Cardiac muscle cell (in vitro differentiated cells and primary cell): ENCODE measurements at places on chromosomes 6 and 20.

DNA sequence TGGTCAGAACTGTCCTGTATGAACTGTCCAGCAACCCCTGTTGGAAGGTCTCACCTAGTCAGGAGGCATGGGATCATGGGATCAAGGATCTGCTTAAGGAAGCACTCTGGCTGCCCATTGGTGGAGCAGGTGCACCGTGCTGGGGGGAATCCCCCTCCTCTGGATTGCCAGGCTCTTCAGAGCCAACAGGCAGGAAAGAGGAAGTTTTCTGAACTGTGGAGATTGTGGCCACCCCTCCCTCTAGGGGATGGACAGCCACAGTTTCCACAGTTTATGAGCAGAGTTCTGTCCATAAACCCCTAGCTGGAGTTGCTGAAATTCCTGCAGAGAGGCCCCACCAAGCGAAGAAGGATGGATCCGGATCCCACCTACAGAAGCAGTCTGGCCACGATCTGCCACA is 13.0 kb upstream of the HLA-DQB1 start:
- H3K4me3 ChIP-seq, result no peak overlapping the region
- peaks cover 7% of the 10 kb centered on the region for H3K27me3 ChIP-seq
- no peaks in the 10 kb centered on the region for H3K36me3 ChIP-seq
- H3K27ac ChIP-seq, result no peak overlapping the region
- DNase-seq, result no peak

DNA sequence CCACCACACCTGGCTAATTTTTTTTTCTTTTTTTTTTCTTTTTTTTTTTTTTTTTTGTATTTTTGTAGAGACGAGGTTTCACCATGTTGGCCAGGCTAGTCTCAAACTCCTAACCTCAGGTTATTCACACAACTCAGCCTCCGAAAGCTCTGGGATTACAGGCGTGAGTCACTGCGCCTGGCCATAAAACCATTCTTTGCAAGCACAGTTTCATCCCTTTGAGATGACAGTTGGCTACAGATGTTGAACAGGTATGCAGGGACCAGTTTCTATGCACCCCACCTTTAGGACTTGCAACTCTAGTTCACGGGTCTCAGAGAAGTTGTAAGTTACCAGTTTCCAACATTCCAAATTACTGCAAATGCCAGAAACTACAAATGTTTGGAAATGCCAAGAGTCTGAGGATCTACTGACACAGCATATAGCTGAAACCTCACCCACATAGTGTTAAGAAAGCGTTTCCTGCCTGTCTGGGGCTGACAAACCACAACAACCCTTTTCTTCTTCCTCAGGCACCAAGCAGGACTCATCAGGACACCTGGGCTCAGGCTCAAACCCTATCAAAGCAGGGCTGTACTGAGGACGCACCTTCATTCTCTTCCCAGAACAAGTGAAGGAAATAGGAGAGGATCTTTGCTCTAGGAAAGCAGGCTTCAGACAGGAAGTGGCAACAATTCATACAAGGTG is 22.9 kb downstream of the ARHGAP18 start:
- H3K4me3 ChIP-seq, result no peak overlapping the region
- H3K27me3 ChIP-seq, result no peaks in the 10 kb centered on the region
- DNase-seq, result peak; percentile 75
- no peaks in the 10 kb centered on the region for H3K36me3 ChIP-seq

DNA sequence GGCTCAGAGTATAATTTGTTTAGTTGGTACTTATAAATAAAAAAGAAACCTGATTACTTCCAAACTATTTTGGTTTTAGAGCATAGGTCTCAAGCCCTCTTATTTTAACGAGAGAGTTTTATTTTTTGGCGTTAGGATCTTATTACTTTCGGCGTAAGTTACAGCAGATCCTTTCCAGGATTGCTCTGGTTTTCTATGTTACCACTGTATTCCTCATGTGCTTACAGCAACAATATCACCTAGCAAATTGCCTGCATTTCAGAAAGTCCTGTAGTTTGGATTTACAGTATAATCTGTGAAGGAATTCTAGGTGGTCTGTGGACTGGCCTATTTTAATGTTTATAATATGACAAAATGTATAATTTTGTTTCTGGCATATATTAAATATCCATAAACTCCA is 54.1 kb downstream of the TRMT11 start:
- DNase-seq, result no peak
- no peak overlapping the region for H3K4me3 ChIP-seq
- H3K36me3 ChIP-seq, result peaks cover 8% of the 10 kb centered on the region
- no peaks in the 10 kb centered on the region for H3K27me3 ChIP-seq
- peaks cover 1% of the 10 kb centered on the region for H3K4me1 ChIP-seq

DNA sequence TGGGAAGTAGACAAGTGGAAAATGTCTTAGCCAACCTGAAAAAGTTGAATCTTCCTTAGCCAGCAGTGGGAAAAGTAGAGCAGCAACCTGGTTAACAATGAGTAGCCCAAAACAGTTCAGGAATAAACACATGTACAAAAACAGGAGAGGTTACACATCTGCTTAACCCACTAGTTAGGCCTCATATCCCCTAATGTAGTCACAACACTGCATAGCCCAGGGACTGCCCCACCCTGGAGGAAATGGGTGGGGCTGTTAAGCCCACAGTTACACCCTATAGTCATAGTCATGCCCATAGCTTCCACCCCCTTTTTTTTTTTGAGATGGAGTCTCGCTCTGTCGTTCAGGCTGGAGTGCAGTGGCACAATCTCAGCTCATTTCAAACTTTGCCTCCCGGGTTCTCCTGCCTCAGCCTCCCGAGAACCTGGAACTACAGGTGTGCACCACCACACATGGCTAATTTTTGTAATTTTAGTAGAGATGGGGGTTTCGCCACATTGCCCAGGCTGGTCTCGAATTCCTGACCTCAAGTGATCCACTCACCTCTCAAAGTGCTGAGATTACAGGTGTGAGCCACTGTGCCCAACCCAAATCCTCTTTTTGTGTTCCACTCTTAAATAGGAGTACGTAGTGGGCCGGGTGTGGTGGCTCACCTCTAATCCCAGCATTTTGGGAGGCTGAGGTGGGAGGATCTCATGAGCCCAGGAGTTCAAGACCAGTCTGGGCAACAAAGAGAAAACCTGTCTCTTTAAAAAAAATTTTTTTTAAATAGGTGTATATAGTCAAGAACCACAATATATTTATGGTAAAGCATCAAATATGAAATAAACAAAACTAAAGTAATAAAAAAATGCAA is 24.5 kb downstream of the ILRUN start:
- no peak overlapping the region for H3K4me3 ChIP-seq
- H3K27me3 ChIP-seq, result no peaks in the 10 kb centered on the region
- no peaks in the 10 kb centered on the region for H3K4me1 ChIP-seq
- no peak overlapping the region for H3K27ac ChIP-seq
- H3K36me3 ChIP-seq, result no peaks in the 10 kb centered on the region

GRCh38 chr6:89357390-89357789 is 4.9 kb upstream of the UBE2J1 start:
- no peak overlapping the region for H3K27ac ChIP-seq
- no peaks in the 10 kb centered on the region for H3K36me3 ChIP-seq
- no peak for DNase-seq
- H3K4me3 ChIP-seq, result no peak overlapping the region
- no peaks in the 10 kb centered on the region for H3K4me1 ChIP-seq

DNA sequence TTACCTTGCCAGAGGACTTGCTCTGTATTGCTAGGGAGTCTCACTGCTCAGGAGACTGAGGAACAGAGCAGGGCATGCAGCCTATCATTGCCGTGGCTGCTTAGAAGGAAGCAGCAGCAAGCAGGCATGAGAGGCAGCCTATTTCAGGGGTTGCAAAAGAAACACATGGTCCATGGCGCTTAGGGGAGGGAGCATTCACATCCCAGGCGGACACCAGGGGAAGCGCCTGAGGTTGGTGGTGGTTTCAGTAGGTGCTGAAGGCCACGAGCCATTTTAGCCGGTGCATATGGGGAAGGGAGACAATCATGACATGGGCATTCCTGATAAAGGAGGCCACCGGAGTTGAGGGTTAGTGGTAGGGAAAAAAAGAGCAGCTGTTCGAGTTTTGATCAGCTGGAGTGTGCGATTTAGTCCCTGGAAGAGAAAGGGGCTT is 20.9 kb downstream of the FARS2 start:
- H3K27me3 ChIP-seq, result no peaks in the 10 kb centered on the region
- no peak for DNase-seq
- H3K27ac ChIP-seq, result no peak overlapping the region
- H3K36me3 ChIP-seq, result no peaks in the 10 kb centered on the region
- no peak overlapping the region for H3K4me3 ChIP-seq

- H3K27ac ChIP-seq, result no peak overlapping the region
- DNase-seq, result no peak
- no peaks in the 10 kb centered on the region for H3K36me3 ChIP-seq
- no peaks in the 10 kb centered on the region for H3K27me3 ChIP-seq
- H3K4me3 ChIP-seq, result no peak overlapping the region
- H3K4me1 ChIP-seq, result no peaks in the 10 kb centered on the region
Measured at GRCh38 chr6:54377776-54378175, 69.5 kb downstream of the TINAG start.

DNA sequence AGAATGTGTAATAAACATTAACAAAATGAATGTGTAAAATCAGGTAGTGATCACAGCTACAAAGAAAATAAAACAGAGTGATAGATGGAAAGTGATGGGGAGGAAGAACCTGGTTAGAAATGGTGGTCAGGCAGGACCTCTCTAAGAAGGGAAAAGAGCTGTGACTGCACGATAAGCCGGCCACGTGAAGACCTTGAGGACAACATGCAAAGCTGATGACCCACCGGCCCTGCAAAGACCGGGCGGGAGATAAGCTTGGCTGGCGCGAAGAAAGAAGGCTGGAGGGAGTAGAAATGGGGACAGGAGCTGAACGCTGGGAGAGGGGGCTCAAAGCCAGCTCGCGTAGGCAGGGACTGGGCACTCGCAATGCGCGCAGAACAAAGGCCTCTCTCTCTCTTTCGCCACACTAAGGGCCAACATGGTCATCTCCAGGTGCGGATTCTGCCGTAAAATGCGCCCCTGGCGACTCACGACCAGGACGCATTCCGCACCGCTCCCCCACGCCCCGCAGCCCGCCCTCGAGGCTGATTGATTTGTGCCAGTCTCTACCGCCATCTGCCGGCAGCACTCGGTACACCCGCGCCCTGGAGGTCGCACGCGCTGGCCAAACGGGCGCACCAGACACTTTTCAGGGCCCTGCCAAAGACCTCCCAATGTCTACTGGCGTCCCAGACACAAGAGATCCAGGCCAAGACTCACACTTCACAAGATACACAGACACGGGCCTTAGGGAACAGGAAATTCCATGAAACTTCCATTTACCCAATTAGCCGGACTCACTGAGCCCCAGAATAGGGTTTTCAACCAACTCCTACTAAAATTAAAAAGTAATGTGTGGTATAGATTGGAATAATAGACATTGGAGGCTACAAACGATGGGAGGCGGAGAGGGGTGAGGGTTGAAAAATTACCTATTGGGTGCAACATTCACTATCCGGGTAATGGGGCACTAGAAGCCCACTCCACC is 9.4 kb downstream of the DEFB132 start:
- peaks cover 22% of the 10 kb centered on the region for H3K27me3 ChIP-seq
- peaks cover 3% of the 10 kb centered on the region for H3K36me3 ChIP-seq
- H3K4me1 ChIP-seq, result no peaks in the 10 kb centered on the region
- no peak overlapping the region for H3K27ac ChIP-seq
- H3K4me3 ChIP-seq, result peak overlapping the region; percentile 16
- peak; percentile 91 for DNase-seq

DNA sequence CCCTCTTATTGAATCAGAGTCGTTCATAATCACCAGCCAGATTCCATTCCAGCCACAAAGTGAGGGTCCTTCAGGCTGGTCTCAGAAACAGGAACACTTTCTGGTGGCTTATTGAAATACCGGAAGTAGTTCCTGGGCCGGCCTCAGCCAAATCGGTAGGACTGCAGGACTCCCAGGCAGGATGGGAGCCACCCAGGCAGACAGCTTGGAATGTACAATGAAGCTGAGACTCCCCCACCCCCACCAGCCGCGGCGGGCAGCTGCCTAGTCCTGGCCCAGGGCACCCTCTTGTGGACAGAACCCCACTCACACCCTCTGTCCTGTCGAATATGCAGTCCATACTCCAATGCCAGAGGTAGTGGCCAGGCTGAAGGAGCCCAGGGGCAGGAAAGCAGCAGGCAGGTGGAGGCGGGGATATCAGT is 43.8 kb downstream of the MDFI start:
- no peaks in the 10 kb centered on the region for H3K4me1 ChIP-seq
- no peaks in the 10 kb centered on the region for H3K36me3 ChIP-seq
- no peak overlapping the region for H3K27ac ChIP-seq
- no peaks in the 10 kb centered on the region for H3K27me3 ChIP-seq
- peak; percentile 96 for DNase-seq

- H3K4me3 ChIP-seq, result no peak overlapping the region
- H3K27me3 ChIP-seq, result no peaks in the 10 kb centered on the region
- no peak overlapping the region for H3K27ac ChIP-seq
- peak; percentile 97 for DNase-seq
- peaks cover 17% of the 10 kb centered on the region for H3K4me1 ChIP-seq
Measured at GRCh38 chr6:4351520-4352321, 216.3 kb upstream of the ECI2 start.
